ENCODE measurements at places on chromosomes 2 and 18.

DNA sequence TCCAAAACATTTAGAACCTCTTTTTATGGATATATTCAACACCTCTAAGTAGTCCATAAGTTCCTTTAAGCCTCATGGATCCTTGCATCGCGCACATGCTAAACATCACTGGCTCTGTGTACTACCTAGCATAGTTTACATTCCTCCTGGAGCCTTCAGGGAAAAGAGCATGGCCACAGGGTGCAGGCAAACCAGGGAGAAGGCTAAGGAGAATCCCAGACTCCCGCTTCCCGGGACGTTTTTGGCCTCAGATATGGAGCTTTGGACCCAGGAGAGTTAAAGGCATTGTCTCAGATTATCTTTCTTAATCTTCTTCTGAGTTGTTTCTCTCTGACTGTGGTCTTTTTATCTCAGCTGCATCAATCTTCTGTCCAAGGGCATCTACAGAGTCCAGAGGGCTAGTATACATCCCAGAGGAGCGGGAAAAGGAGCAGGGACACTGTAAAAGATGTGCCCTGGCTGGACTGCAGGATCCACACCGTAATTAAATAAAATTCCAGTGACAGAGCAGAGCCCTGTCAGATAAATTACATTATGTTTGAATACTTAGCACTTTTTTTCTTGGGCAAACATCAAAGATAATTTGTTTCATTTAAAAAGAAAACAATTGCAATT, 36.9 kb downstream of the RIT2 start:
- DNase-seq: no peak

DNA sequence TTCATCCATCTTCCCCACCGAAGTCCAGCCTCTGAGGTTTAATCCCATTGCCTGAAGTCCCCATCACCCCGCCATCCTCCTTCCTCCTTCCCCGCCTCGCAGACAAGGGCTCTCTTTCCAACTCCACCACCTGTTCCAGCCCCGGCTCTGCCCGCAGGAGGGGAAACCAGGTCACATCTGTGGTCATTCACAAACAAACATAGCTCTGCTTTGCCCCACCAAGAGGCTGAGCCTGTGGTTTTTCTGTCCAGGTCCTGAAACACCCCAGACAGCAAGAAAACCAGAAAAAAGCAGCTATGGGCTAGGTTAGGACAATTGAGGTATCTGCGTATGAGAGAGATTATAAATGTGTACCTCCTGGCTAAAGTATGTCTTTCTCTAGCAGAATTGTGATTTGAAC, 144.7 kb downstream of the GLI2 start:
- no peak for DNase-seq

- no peak for DNase-seq
Observed at GRCh38 chr2:178865146-178865936, 58.1 kb upstream of the TTN start.

DNA sequence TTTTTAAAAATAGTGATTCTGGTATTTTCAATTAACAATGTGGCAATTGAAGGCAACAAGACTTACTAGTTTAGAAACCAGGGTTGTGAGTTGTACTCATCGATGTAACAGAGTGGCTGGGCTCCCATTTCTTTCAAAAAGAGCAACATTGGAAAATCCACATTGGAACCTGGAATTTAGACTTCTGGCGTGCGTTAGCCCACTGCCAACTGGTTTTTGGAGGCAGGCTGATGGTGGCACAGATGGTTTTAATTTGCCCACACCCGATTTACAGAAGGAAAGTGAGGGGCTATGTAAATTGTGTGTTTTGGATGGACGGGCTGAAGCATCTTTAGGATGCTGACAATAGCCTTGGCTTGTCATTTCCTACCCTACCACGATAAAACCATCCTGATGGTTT, 66.3 kb downstream of the TRPM8 start:
- no peak for DNase-seq

GRCh38 chr18:36505665-36506064, 208.2 kb downstream of the FHOD3 start:
- no peak for DNase-seq

GRCh38 chr2:155905657-155906056, 426.9 kb downstream of the NR4A2 start:
- DNase-seq: no peak

DNA sequence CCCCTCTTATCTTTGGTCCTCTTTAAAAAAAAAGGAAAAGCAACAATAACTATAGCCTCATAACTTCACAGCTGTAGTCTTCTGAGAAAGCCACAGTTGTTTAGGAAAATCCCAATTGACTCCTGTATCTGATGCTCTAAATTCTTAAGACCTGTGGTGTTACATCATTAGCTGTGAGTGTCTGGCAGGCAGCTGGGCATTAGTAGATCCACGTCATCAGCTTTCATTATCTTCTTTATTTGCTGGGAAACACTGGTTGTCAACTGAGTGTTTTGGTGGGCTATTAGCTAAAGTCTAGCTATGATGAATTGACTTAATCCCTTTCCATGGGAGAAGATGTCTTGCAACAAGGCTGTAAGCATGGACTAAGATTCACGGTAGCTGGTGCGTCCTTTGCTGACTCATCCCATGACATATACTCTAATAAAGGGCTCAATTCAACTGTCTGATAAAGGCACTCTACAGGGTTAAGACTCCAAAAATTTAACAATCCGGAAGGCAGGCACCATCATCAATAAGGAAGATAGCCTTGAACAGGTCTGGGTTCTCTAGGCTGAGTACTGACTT, 517.2 kb downstream of the PLCL1 start:
- DNase-seq: no peak

Data from non-pigmented ciliary epithelial cell (primary cell).